ENCODE measurements at places on chromosomes 12 and 14.

- DNase-seq: no peak
These were observed 188.9 kb downstream of the ADAMTS20 start for GRCh38 chr12:43362910-43363694.

- no peak for DNase-seq
These were observed 192.3 kb downstream of the TRHDE start for GRCh38 chr12:72464471-72464870.

GRCh38 chr12:67155863-67156262, 113.3 kb upstream of the CAND1 start:
- DNase-seq: no peak

GRCh38 chr12:108896336-108896735, 16.4 kb downstream of the DAO start:
- no peak for DNase-seq

DNA sequence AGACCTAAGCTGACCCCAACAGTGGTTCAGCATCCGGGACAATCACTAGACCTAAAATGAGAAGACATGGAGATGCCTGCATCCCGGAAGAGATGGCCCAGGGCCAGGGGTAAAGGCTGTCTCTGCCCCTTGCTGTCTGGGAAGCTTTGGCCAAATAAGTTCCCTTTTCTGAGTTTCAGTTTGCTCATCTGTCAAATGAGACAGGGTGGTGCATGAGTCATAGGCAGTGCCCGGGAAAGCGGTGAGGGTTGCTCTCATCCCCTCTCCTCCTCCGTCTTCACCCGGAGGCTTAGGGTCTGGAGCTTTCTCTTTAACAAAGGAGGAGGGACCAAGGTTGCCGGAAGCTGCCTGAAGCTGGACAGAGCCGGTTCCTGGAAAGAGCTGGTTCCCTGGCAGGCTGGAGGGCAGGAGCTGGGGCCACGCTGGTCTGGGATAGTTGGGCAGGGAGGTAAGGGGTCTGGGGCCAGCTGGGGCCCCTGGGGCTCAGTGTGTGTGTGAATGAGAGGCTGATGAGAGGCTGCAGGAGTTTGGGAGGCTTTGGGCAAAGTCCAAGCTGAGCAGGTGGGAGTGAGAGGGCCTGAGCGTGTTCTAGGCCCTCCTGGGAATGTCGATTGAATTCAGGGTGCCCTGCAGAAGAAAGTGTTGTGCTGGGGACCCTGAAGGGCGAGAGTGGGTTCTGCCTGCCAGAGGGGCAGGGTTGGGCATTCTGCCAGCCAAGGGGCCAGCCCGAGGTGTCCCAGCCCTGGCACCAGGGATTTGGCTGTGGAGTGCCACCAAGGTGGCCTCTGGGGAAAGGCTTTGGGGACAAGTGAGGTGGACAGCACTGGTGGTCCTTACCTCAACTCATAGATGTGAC, at the start of gene SDSL:
Gene SDSL, plus strand, starts transcription at position 351 of the 856 bp plus-strand sequence. CDS start 5,603 bp downstream, outside the sequence.
- no peak for DNase-seq

DNA sequence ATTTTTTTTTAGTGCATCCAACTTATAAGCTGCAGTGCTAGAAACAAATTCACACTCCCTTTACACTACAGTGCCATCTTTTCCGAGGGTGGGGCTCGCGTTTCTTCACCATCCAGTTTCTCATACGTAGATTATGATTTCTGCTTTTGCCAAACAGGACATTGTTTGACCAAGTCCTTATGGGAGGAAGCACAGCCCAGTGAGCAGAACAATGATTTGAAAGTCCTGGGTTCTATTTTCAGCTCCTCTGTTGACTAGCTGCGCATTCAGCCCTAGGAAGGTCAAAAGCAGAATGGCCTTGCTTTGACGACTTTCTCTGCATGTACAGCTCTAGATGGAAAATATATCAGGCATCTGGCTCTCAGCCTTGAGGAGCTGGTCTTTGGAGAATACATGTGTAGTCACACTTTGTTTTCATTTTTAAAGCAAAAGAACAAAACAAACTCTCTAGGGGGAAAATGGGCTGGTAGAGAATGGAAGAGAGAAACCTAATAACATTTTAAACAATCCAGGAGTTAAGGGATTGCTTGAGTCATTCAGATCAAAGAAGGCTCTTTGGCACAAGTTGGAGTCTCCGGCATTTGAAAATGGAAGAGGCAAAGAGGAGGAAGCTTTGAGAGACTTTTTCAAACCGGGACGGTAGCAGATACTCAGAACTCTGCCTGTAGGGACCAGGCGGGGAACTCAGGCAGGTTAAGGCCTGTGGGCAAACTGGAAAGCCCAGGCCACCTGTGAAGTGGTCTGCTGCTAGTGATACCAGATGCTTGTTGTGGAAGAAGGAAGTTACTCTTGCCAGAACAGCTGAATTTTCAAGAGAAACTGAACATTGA, 257.3 kb upstream of the PLEKHG7 start:
- DNase-seq: no peak

DNA sequence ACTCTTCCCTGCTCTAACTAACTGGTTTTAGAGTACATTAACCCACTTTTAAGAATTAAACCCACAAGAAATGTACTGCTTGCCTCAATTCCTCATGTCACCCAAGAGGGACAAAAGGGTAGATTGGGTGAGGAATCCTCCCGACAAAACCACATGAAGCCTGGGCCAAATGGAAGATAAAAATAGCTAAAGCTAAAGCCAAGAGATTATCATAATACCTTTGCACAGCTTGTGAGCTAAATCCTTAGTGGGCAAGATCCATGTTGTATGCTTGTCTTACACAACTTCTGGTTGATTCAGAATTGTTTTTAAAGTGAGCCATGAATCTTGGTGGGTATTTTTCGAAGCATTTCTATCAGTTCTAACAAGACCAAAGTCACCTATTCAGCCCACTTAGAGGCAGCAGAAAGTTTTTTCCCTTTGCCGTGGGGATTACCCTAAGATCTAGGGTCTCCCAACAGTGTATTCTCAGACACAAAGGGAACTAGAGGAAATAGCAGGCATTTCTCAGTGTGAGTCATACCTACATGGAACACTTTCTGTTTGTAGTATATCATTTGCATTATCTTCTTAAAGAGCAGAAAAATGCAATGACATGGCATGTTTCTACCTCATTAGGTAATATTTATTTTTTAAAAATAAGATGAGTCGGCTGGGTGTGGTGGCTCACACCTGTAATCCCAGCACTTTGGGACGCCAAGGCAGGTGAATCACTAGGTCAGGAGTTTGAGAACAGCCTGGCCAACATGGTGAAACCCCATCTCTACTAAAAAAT, 616.6 kb downstream of the KCNH5 start:
- DNase-seq: no peak

DNA sequence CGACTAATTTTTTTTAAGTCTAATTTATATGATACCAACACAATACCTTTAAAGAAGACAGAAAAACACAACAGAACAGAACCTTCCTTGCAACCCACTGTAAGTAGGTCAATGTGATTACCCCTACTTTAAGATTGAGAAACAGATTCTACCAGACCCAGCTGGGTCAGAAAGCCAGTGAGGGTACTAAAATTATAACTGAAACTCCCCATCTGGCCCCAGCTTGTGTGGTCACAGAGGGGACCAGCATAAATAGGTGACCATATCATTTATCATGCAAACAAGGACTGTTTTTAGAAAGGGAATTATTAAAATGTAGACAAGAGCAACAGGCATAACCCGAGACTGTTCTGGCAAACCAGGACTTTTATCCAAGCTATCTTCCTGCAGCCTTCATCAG, 30.1 kb upstream of the FRMD6 start:
- no peak for DNase-seq

- DNase-seq: peak; percentile 38
These were observed at the start of gene B4GALNT3 for GRCh38 chr12:459430-460258. B4GALNT3 (plus strand) TSS chr12:459939; CDS start chr12:460377, 438 bp downstream.

GRCh38 chr14:75826599-75826998, 155.2 kb downstream of the TGFB3 start:
- no peak for DNase-seq

DNA sequence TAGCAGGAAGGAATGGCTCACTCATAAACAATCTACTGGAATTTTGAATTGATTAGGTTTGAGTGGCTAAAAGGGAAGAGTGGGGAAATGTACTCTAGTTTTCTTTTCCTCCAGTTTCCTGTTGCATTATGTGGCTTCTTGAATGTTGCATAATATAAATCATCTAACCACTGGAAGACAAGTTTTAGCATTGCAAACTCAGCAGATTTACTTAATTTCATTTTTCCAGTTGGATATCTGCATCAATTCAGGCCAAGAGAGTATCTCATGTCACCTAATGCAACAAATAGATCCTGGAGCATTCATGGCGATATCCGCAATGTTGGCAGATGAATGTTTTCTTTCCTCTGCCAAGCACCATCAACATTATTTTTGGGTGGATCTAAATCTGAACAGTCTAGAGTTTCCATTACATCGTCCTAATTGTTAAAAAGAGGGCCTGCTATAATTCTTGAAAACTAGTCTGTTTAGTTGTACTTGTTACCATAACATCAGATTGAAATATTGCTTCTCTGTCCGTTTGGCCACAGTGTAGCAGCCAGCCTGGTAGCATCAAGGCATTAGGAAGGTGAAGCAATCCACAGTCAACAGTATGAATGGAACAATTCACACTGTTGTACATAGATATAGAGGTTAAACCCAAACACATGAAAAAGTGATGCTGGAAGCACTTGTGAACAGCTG, 544.2 kb downstream of the ETNK1 start:
- no peak for DNase-seq

- no peak for DNase-seq
These were observed 10.5 kb downstream of the KLHDC2 start for GRCh38 chr14:49778421-49778820.

DNA sequence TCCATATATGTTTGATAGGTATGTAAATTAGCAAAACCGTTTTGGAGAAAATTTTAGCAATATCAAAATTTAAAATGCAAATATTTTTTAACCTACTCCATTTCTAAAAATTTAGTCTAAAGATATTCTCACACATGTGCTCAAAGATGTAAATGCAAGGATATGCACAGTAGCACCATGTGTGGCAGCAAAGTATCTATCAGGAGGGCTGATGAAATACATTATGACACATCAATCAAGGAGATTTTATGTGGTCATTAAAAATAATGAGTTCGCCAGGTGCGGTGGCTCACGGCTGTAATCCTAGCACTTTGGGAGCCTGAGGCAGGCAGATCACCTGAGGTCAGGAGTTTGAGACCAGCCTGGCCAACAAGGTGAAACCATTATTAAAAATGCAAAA, 8.0 kb upstream of the C1R start:
- DNase-seq: no peak

GRCh38 chr14:103550451-103551337, 11.8 kb downstream of the BAG5 start:
- DNase-seq: no peak

GRCh38 chr12:82593143-82593542, 93.6 kb upstream of the TMTC2 start:
- no peak for DNase-seq

DNA sequence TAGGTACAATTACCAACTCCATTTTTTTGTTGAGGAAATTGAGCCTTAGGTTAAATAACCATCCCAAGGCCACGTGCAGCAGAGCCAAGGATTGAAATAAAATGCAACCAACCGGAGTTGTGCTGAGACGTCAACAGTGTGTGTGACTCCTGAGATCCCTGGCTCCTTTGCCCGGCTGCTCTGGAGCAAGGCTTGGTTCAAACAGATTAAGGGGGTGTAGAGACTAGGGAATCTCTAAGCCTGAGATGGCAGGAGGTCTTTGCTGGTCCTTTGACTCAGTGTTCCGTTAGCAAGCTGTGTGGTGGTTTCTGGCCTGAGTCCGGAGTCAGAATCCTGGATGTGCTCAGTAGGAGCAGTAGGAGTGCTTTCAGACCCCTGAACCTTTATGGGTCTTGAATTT, 1.4 kb upstream of the SLC8A3 start:
- no peak for DNase-seq

DNA sequence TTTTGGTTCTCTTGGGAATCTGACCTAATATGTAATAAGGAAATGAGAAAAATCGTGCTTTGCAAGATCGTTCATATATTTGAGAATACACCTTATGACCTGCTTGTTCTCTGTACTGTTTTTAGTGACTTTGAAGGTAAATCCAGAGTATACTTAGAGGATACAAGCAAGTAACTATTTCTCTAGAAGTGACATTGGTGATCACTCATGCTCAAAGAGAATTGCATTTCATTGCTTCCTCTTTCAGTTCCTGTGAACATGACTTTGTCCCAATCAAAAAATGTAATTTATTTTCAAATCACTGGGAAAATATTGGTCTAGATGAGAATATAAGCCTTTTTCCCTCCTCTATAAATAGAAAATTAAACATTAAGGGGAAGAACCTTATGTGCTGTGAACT, 2.7 kb downstream of the KTN1 start:
- DNase-seq: no peak

DNA sequence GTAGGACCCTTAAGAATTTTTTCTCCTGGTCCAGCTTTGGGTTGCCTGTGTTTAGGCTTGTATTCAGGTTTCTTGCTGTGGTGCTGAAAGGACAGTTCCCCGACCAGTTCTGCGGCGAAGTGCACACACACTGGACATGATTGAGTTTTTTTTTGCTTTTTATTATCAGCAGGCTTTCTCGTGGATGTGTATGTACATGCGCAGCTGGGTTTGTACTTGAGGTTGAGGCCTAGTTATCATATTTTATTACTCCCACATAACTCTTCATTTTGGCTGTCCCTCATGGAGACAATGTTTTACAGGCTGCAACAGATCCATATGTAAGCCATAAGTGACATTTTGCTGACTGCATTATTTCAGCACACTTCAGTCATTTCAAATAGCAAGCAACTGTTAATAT, 2.5 kb downstream of the SCN8A start:
- DNase-seq: no peak

DNA sequence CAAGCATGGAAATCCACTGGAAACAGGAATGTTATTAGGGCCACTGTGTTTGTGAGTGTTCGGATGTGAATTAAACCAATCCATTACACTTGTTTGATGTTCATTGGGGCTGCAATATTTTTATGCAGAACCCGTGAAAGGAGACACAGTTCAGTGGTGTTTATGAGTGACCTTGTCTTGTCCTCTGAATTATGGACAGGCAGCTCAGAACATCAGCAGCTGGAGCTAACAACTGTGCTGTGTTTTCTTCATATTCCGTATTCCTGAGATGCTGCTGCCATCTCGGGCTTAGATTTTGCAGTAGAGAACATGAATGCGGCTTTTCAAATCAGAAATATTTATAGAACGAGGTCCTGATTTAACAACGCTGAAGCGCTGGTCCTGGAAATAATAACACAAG, 20.3 kb upstream of the CACNA1C start:
- no peak for DNase-seq

- DNase-seq: no peak
These were observed 254.4 kb downstream of the FOXN3 start for GRCh38 chr14:89162586-89162985.

- DNase-seq: no peak
These were observed 139.4 kb upstream of the KRR1 start for GRCh38 chr12:75650595-75651341.

GRCh38 chr12:93612776-93613175, 40.3 kb downstream of the SOCS2 start:
- DNase-seq: no peak

Data from activated CD4-positive, alpha-beta T cell treated with anti-CD3 and anti-CD28 coated beads for 4 hours (primary cell).